Muscle of leg (tissue), 16 donors: ENCODE measurements at places on chromosomes 2 and 18.
A peak's percentile ranks its signal among the peaks of the same experiment; 100 is the strongest.

DNA sequence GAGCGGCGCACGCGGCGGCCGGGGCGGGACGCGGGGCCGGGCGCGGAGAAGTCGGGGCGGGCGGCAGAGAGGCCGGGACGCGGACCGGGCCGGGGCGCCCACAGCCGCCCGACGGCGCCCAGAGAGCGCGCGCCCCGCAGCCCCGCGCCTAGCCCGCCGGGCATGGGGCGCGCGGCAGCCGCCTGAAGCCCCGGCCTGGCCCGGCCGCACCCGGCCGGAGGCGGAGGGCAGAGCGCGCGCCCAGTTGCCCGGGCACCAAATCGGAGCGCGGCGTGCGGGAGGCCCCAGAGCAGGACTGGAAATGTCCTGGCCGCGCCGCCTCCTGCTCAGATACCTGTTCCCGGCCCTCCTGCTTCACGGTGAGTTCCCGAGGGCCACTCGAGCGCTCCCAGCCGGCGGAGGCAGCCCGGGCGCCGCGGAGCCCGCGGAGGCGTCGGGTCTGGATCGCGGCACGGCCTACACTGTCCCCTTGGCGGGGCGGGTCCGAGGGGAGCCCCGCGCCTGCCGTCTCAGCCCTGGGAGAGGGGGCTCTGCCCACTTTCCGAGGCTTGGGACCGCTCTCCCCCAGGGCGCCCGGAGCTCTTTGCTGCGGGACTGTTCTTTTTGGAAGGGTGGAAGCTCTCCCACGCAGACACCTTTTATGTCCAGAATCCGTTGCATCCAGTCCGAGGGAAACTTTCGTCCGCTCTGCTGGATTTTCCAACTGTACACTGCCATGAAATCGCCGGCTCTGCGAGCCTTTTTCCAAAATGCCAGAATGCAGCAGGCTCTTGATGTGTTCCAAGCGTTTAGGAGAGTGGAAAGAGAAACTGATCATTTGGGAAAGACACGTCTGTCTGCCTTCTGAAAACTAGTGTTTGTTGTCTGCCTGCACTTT lies 484 bp downstream of the APCDD1 start:
- peak; percentile 64 for DNase-seq

GRCh38 chr2:180141600-180141999 lies 134.5 kb upstream of the CWC22 start:
- no peak for DNase-seq

DNA sequence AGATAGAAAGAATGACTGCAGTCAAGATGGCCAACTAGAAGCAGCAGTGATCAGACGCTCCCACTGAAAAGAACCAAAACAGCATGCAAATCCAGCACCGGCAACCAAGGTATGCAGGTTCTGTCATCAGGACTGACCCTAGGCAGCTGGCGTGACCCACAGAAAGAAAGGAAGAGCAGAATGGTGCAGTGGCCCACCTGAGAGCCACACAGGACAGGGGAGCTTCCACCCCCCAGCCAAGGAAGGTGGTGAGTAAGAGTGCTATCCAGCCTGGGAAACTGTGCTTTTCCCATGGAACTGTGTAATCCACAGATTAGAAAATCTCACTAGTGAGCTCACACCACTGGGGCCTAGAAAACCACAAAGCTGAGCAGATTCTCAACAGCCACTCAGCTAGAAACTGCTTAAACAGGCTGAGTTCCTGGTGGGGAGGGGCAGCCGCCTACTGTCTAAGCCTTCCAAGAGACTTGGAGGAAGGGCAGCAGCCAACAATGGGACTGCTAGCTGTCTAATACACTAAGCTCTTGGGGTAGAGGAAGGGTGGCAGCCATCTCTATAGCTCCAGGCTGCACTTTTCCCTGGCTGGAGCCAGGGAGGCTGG lies 127.9 kb downstream of the EVA1A start:
- DNase-seq: peak; percentile 26

DNA sequence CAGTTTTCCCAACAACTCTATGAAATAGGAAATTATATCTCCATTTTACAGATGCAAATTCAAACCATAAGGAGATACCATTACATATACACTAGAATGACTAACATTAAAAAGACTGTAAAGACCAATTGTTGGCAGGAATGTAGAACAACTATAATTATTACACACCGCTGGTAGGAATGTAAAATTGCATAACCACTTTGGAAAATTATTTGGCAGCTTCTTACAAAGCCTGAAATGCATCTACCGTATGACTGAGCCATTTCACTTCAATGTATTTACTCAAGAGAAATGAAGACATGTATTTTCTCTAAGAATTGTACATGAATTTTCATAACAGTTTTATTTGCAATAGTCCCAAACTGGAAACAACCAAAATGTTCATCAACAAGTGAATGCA lies 189.1 kb upstream of the BCL2L11 start:
- peak; percentile 75 for DNase-seq

DNA sequence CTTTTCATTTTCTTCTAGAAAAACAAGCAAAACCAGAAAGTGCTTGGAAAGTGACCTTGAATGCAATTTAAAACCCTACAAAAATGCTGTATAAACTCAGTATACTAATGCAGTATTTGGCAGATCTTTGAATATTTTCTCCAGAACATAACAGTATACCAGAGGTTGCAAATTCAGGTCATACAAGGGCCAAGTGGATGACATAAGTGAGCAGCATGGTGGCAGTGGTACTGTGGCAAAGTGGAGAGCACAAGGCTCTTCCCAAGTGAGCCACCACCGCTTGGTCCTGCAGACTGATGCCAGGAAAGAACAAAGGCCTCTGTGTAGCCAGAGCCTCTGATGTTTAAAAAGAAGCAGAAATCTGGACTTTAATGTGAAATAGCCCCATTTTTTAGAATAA lies 33.1 kb downstream of the METTL4 start:
- DNase-seq: peak; percentile 30

DNA sequence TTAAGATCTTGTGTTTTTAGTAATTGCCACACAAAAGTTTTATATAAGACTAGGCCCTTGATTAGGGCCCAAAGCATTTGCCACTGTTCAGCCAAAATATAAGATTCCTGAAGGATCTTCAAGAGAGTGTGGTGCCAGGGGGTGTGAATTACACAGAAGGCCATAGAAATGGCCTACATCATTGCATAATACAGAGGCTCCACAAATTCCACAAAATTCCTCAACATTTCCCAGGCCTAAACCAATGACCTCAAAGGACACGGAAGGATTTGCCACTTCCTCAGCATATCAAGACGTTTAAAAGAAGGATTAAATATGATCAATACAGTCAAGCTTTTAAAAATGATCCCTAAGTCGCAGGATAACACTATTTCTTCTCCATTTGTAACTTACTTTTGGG lies 24.1 kb downstream of the COL6A3 start:
- DNase-seq: no peak
